Spinal cord (tissue), 10 donors: ENCODE measurements at places on chromosomes 6 and 20.

- no peak for DNase-seq
These were observed 2.2 kb downstream of the RAB5IF start for GRCh38 chr20:36607586-36608387.

- DNase-seq = no peak
These were observed 32.5 kb downstream of the POFUT1 start for GRCh38 chr20:32240205-32240604.

DNA sequence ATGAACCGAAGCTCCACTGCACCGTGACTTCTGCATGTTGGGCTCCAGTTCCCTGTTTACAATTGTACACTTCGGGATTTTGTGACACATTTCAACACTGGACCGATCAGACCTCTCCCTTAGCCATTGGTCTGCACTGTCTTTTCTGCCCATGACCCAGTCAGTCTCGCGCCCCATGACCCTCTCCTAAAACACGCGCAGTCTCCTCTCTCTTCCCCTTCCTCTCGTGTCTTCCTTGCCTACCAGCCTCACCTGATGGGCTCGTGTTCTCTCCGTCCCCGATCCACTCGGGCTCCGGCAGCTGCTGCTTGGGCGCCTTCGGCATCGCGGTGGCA, 535 bp upstream of the ABCF1 start:
- no peak for DNase-seq

- DNase-seq = peak; percentile 42
These were observed 559 bp upstream of the EYA4 start for GRCh38 chr6:133240511-133241085.
